Suppressor macrophage (primary cell): ENCODE measurements at places on chromosomes 1 and 21.

DNA sequence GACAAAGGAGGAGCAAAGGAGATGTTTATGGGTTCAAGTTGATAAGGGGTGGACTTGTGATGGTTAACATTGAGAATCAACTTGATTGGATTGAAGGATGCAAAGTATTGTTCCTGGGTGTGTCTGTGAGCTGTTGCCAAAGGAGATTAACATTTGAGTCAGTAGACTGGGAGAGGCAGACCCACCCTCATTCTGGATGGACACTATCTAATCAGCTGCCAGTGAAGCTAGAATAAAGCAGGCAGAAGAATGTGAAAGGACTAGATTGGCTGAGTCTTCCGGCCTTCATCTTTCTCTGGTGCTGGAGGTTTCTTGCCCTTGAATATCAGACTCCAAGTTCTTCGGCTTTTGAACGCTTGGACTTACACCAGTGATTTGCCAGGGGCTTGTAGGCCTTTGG lies 98.7 kb upstream of the DAB1 start:
- no peak for DNase-seq

DNA sequence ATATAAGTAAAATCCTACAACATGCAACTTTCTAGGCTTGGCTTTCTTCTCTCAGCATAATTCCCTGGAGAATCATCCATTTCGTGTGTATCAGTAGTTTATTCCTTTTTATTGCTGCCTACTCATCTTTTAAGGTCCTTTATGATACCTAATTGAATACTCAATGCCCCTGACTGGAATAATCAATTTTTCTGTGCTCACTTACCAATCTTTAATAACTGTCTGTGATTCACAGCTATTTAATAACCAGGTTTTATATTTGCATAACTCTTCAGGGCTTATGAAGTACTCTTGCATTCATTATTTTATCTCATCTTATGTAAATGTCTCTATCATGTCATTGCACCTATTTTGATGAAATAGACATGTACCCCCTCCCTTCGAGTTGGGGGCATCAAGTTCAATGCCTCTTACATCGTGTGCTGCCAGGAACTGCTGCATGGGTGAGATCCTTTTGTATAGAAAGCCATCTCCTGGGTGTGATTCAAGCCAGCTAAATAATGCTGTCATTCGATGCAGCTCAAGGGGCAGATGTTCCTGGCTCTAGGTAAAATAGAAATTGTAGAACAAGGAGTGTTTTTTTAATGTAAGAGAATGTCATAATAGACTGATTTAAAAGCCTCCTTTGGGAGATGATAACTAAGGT lies 222.7 kb downstream of the SLC35F3 start:
- no peak for DNase-seq

- no peak for DNase-seq
Observed at GRCh38 chr1:12551584-12551983, 66.4 kb downstream of the DHRS3 start.

GRCh38 chr1:92480813-92481598 lies 5.7 kb downstream of the GFI1 start:
- no peak for DNase-seq

DNA sequence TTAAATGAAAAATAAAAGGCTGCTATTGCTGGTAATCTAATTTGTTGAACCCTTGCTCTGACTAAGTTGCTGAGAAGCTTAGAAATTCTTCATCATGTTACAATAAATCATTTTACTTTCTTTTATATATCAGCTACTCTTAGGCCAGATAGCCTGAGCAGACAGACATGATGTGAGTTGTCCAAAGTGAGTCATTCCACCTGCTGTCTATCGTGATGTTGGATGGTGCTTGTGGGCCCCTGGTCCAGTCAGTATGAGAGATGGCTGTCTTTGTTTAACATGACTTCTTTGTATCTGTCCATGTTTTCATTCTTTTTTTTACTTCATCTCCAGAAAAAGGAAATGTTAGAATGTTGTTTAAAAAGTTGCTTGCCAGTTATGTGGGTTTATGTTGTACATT lies 188.8 kb downstream of the ADGRL2 start:
- no peak for DNase-seq

- no peak for DNase-seq
Observed at GRCh38 chr1:213474054-213474453, 423.0 kb downstream of the RPS6KC1 start.

GRCh38 chr1:93774707-93775106 lies 93.1 kb upstream of the BCAR3 start:
- DNase-seq: no peak

- no peak for DNase-seq
Observed at GRCh38 chr1:206714331-206715058, 29.8 kb downstream of the MAPKAPK2 start.

- DNase-seq: no peak
Observed at GRCh38 chr1:218156595-218156994, 128.5 kb upstream of the RRP15 start.

DNA sequence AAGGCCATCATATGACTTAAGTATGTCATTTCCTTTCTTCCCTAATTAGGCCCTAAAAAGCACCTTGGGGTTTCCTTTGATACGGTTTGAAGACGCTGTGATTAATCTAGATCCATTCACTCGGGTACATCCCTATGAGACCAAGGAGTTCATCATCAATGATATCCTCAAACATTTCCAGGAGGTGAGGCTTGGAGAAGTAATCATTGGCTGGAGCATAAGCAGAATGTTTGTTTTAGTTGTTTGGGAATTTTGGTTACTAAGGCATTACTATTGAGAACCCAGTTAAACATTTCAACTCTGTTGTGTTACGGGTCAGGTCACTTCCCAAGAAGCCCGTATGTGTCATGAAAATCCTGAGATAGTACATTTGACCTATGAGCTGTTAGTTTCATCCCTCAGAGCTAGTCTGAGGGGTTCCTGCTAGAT lies 185.2 kb downstream of the VPS13D start:
- DNase-seq: no peak

- DNase-seq: no peak
Observed at GRCh38 chr1:114595602-114596001, 14.2 kb upstream of the BCAS2 start.

DNA sequence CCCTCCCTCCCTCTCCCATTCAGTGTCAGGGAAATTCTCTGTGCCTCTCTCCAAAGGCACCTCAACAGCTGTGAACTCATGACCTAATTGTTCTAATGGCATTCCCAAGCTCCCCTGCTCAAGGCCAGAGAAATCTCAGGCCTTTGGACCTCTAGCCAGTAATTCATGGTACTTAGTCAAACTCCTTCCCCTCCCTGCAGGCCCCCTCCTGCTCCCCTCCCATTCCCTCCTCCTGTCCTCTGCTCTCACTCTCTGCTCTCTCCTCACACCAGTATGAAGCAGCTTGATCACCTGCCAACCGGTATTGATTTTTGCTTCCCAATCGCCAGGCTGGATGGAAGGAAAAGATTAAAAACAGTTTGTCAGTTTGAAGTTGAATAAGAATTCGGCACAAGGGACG lies 370.5 kb upstream of the PBX1 start:
- DNase-seq: no peak

DNA sequence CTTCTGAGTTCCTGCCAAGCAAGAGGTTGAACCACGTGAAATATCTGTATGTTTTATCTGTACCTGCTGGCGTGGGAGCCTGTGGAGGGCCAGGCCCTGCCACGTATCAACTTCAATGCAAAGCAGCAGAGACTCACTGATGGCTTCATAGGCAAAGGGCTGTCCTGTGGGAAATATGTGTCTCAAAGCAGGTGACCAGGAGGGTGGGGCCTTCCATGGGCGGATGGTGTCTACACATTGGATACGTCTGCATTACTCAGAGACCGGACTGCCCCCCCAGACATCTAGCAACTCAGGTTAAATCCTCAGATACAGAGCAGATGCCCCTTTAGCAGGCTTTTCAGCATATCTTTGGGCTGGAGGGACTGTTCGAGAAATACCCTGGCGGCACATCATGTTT lies 210.8 kb upstream of the C1orf174 start:
- no peak for DNase-seq

DNA sequence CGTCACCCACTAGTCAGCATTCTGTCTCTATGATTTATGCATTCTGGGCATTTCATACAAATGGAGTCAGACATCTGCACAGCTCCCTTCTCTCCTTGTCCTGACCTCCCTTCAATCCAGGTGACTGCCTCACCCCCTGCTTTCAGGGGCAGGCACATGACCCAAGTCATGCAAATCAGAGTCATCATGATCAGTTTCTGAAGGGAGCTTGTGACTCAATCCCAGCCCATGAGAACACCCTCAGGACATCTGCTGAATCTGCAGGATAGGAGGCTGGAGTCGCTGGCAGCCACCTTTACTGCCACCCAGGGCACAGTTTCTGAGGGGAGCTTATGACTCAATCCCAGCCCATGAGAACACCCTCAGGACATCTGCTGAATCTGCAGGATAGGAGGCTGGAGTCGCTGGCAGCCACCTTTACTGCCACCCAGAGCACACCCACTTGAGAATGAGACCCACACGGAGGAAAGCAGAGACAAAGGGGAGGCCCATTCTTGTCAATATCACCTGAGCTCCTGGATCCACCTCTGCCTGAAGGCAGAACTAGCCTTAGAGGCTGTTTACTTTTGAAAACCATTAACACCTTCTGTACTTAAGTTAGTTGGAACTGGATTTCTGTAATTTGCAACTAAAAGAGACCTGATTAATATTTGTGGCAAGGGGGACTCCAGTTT lies 62.3 kb upstream of the SLC25A33 start:
- peak; percentile 51 for DNase-seq

- no peak for DNase-seq
Observed at GRCh38 chr1:86875722-86876121, 38.2 kb downstream of the SELENOF start.

- no peak for DNase-seq
Observed at GRCh38 chr1:110272045-110272444, 61.9 kb downstream of the KCNC4 start.

- DNase-seq: no peak
Observed at GRCh38 chr1:184757406-184757805, 2.7 kb upstream of the EDEM3 start.

GRCh38 chr1:1202831-1203560 lies 3.4 kb downstream of the TNFRSF18 start:
- DNase-seq: no peak

GRCh38 chr1:200179126-200179780 lies 151.7 kb downstream of the NR5A2 start:
- DNase-seq: no peak

- no peak for DNase-seq
Observed at GRCh38 chr1:54579337-54579781, 31.3 kb downstream of the ACOT11 start.

GRCh38 chr1:111742938-111743549 lies 3.8 kb upstream of the INKA2 start:
- no peak for DNase-seq

- peak; percentile 29 for DNase-seq
Observed at GRCh38 chr1:28096210-28097099, 8.0 kb upstream of the EYA3 start.

- no peak for DNase-seq
Observed at GRCh38 chr1:175536369-175536768, 207.0 kb downstream of the TNR start.

DNA sequence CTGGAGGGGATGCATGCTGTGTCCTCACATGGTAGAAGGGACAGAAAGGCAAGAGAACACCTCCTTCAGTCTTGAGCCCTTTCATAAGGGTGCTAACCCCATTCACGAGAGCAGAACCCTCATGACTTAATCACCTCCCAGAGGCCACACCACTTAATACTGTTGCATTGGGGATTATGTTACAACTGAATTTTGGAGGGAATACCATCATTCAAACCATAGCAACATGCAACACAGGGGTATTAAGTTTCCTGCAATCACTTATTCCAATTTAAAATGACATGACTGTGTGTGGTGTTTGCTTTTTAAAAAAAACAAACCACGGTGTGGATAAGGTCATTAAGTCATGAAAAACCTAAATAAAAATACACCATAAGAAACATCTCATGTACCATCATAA lies 3.1 kb upstream of the LIN9 start:
- no peak for DNase-seq

DNA sequence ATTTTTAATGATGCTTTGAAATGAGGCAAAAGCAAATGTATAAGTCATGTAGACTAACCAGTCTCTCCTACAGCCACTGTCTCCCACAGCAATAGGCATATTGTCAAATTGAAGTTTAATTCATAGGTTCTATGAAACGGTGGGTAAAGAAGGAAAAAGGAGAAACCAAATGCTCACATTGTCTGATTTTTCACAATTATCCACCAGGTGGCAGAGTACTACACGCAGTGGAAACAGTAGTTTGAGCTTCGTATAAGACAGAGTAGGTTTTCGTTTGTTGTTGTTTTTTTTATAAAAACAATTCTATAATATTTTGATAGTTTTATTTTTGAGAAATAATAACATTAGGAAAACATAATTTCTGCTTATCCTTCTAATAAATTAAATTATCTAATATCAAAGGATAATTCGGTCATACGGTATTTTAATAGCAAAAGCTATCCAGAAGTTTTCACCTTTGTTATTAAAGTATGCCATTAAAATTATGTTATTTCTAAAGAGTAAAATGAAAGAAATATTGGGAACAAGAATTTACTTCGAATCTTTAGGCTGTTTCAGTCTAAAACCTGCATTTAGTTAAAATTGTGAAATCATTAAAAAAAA lies 39.1 kb downstream of the TYW3 start:
- DNase-seq: peak; percentile 59

DNA sequence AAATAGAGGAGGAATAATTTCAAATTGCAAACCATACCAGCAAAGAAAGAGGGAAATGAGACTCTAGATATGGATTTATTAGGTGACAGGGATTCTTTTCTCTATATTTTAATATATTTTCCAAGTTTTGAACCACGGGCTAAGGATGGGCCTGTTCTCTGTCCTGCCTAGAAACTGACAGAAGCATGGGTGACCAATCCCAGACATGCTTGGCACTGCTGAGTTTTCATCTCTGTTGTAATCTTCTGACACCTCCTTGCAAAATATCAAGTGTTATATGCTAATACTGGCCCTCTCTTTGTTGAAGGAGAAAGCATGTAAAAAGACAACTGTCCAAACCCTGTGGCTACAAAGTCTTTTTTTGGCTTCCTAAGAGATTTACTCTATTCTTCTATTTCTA lies 774 bp upstream of the ANGPTL7 start:
- no peak for DNase-seq

DNA sequence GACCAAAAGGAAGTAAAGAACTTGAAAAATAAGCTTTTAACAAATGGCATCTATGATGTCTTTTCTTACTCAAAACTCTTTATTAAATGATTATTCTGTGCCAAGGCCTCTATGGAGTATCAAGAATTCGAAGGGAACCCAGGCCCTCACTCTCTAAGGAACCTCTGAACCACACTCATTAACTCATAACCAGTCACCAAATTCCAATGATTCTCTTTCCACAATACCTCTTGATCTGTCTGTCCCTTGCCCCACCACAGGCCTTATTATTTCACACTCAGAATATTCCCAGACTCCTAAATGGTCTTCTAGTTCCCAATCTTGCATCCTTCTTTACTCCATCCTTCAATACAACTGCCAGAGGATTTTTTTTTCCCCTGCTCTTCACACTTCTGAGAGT lies 37.0 kb downstream of the PCSK9 start:
- DNase-seq: no peak

GRCh38 chr1:205354259-205355074 lies 2.3 kb downstream of the KLHDC8A start:
- DNase-seq: peak; percentile 76

- peak; percentile 52 for DNase-seq
Observed at GRCh38 chr1:45686015-45686287, 382 bp downstream of the GPBP1L1 start.

GRCh38 chr1:1240822-1241587 lies 5.5 kb downstream of the C1QTNF12 start:
- DNase-seq: no peak

- no peak for DNase-seq
Observed at GRCh38 chr1:160949881-160950280, 4.7 kb downstream of the ITLN2 start.

- DNase-seq: no peak
Observed at GRCh38 chr1:100528871-100529270, 9.1 kb upstream of the GPR88 start.
